ENCODE measurements at places on chromosomes 1 and 21.

DNA sequence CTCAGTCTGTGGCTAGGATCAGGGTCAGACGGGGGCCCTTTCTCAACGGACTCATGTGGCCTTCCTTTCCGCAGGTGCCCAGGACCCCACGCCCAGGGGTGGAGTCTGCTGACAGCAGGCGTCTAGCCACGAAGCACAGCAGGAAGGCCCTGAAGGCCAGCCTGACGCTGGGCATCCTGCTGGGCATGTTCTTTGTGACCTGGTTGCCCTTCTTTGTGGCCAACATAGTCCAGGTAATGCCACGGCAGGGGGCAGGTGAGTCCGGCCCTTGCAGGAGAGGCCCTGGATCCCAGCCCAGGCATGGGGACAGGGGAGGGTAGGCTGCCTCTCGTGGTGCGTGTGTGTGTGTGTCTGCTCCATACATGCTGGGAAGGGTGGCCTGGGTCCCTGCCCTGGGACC, 13.8 kb downstream of the HTR6 start:
- no peak for DNase-seq

- DNase-seq = no peak
These were observed 8.7 kb downstream of the ITLN1 start for GRCh38 chr1:160876311-160876710.

DNA sequence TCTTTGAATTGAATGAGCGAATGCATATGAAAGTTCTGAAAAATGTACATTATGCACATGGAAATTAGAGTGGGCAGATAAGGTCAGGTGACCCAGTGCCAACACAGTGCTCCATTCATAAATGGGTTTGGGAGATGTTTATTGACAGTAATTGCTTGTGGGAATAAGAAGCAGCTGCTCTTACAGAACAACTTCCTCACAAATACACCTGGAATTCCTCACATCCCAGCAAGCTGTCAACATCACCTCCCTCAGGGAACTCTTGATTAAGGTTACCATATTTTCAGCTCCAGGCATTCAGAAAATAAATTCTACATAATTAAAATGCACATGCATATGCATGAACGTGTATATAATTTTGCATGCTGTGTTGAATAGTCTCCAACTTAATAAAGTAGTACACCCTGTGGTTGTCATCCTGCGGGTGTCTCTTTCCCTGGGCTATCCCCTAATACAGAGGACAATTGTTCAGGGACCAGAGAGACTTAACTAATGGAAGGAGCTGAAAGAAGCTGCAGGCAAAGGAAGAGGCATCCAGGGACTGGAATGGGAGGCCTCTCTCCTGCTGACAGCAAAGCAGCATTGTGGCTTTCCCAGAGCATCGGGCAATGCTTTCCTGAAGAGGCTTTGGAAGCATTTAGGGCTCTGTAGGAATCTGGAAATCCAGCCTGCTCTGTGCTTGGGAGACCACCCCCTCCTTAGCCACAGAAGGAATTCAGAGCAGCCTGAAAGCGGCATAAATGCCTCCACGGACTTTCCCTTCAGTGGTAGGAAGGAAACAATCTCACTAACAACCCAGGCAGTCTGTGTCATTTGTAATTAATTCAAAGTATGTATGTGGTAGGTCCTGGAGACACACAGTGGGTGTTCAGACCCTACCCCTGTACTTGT, 55.2 kb upstream of the GNG12 start:
- peak; percentile 87 for DNase-seq

GRCh38 chr1:96971849-96972602, 250.4 kb downstream of the PTBP2 start:
- DNase-seq = no peak

DNA sequence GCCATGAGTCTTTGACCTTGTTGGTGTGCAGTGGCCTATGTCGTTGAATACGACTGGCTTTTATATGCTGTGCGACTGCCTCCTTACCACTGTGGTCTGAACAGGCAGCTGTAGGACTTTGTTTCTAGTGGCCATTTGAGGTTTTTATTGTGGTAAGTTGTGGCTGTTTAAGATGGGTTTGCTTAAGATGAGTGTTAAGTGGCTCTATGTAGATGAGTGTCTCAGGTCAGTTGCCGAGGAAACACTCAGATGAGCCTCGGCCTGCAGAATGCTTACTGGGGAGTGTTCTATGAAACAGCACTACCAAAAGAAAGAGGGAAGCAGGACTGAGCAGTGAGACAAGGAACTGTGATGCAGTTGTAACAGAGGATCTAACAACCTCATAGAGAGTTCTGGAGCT, 14.9 kb upstream of the CD1C start:
- DNase-seq = no peak

GRCh38 chr1:56330391-56331026, 248.9 kb downstream of the PLPP3 start:
- DNase-seq = peak; percentile 79

DNA sequence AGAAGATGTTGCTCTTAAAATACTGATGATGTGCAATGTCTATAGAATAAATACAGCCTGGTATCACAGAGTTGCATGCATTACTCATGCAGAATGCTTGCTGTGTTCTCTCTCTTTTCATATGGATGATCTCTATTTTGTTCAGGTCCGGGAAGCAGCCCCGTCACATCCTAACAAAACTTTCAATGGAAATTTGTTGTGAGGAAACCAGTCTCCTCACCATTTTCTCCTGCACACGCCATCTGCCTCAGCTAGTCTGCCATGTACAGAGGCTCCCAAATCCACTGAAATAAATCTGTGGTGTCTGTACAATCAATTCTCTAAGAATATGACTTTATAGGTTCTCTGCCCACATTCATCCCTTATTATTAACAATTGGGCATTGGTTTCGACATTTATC, 42.4 kb downstream of the DAB1 start:
- DNase-seq = no peak

DNA sequence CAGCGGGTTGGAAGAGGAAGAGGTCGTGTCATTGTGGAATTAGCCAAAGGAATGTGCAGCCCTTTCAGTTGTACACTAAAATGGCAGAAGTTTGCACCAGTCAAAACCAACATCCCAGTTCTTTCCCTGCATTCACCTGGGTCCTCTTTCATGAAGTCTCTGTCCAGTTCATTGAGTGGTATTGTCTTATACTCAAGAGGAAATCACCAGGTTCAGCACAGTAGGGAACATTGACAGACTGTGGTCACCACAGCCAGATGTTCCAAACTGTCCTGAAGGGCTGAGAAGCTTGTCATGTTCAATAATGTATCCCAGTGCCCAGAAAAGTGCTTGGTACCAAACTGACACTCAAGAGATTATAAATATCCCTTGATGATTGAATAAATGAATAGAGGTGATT, 131.6 kb downstream of the GLUL start:
- no peak for DNase-seq

GRCh38 chr1:109846162-109846561, 64.5 kb upstream of the CSF1 start:
- no peak for DNase-seq
